ENCODE measurements at places on chromosomes 7 and 10.

DNA sequence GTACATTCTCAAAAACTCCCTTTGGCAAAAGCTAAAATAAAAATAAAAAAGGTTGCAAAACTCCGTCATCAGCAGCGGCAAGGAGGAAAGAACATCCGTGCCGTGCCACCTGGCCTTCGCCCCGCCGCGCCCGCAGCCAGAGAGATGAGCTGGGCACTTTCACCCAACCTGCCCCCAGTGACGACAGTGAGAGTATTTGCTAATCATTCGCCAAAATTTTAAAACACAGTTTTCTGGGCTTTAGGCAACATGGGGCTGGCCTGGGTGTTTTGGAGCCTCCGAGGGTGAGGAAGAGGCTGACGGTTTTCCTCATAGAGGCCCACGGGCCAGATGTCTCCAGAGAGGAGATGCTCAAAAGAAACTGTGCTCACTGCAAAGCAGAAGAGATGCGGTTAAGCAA lies 128.2 kb downstream of the PRKAG2 start:
- no peak for DNase-seq

- DNase-seq, result peak; percentile 48
These were observed 5.9 kb upstream of the HERPUD2 start for GRCh38 chr7:35700865-35701264.

- DNase-seq, result peak; percentile 59
These were observed 52.3 kb upstream of the MYL10 start for GRCh38 chr7:101681170-101682007.

GRCh38 chr7:137146012-137146455 lies 197.5 kb downstream of the PTN start:
- no peak for DNase-seq

DNA sequence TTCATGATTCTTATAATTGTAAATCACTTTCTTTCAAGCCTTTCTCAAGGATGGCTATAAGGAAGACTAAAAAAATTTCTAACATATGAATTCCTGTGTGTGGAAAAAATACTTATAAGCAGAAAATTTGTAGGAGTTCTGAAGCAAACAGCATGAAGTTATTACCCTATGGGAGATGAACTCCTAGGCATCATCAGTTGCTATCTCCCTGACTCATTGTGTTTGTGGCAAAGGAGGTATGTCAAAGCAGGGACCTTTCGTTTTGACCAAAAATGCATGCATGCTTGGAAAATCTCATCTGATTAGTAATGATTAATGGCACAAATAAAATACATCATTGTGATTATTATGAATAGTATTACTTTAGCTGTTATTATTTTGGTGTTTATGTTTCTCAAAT lies 59.4 kb downstream of the CALCR start:
- no peak for DNase-seq

- no peak for DNase-seq
These were observed 38.1 kb upstream of the SEPTIN7 start for GRCh38 chr7:35762781-35763180.

GRCh38 chr10:115432188-115432819 lies 339.1 kb downstream of the ATRNL1 start:
- DNase-seq, result peak; percentile 5

- DNase-seq, result no peak
These were observed 47.2 kb upstream of the WDR11 start for GRCh38 chr10:120803972-120804371.

DNA sequence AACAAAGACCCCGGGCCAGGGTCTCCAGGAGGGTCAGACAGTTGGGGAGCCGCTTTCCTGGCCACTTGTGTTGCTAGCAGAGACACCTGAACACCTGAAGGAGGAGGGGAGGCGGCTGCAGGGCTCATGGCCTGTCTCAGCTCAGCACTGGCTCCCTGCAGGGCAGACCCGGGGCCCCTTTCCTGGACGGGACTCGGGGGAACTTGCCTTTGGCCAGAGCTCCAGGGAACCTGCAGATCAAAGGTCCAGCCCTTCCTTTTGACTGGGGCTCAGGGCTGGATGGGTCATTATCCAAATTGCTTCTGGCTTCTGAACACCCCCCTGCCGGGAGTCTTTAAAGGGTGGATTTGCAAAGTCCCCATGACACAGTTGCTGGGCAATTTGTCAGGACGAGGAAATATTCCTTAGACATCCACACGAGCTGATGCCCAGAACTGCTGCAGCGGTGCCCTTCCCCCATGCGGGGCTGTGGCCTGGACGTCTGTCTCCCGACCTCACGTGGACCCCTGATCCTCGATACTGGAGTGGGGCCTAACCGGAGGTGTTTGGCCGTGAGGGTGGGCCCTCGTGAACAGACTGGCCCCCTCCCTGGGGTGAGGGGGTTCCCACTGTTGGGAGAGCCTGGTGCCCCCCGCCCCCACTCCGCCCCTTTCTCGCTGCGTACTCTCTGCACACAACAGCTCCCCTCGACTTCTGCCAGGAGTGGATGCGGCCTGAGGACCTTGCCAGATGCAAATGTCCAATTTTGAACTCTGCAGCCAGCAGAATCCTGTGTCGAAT lies 194.3 kb downstream of the ELFN1 start:
- no peak for DNase-seq

GRCh38 chr7:48337012-48337621 lies 165.9 kb downstream of the ABCA13 start:
- no peak for DNase-seq

DNA sequence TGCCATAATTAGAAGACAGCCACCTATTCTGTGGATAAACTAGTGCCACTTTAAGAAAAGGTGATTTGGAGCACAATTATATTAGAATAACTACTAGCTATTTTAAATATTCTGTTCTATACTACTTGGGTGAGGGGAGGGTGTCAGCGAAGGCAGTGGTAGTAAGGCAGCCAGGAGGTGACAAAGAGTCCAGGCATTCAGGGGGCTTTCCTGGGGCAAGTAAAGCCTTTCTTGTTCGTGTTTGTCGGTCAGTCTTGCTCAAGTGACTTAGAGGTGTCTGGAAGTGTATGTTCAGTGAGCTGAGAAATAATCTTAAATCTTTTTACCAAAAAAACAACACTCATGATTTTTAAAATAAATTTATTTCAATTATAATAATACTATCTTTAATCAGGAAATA lies 34.4 kb downstream of the ADD3 start:
- no peak for DNase-seq

DNA sequence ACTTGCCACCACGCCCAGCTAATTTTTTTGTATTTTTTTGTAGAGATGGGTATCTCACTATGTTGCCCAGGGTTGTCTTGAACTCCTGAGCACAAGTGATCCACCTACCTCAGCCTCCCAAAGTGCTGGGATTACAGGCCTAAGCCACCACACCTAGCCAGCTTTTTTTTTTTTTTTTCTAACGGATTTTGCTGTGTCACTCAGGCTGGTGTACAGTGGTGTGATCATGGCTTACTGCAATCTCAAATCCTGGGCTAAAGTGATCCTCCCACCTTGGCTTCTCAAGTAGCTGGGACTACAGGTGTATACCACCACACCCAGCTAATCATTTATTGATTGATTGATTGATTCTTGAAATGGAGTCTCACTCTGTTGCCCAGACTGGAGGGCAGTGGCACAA lies 106.0 kb upstream of the TRIM24 start:
- DNase-seq, result no peak

- DNase-seq, result no peak
These were observed 15.6 kb downstream of the BCCIP start for GRCh38 chr10:125838802-125839575.

GRCh38 chr7:118368958-118369357 lies 144.5 kb downstream of the ANKRD7 start:
- DNase-seq, result no peak

- no peak for DNase-seq
These were observed 18.7 kb downstream of the MPP7 start for GRCh38 chr10:28284126-28284525.

DNA sequence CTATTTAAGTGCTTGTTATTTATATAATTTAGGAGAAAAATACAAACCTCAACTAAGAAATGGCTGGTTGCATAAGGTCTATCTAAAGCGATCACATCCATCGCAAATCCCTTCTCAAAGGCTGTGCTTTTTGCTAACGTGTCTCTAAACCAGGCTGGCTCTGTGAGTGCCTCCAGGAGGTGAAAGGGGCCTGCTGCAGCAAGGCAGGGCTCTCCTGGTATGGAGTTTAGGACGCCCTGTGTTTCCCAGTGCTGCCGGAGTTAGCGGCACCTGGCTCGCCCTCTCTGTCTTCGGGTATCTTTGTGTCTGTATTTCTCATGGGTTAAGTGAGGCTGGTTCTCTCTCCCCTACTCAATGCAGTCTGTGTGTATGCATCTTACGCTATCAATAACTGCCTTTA lies 68.4 kb upstream of the ATP6V0A4 start:
- no peak for DNase-seq

All from kidney capillary endothelial cell (primary cell).